PC-3 (cell line): ENCODE measurements at places on chromosomes 7 and 10. TPM values are rescaled to one million over a fixed set of nuclear protein-coding genes. Genes with fewer than 3 reads are reported as not detected.

DNA sequence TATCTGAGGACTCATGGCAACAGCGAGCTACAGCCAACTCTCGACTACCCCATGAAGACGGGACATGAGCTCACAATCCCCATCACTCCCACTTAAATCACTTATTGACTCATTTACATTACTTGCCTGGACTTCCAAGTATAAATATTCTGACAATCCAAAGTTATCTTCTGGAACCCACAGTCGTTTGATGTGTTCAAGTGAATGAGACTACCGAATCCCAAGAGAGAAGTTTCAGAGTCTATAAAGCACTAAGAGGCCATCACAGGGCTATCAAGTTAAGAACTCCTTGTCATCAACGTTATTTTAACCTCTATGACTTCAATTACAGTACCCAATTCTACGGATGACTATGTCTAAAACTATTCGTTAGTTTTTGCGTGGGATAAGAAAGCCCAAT is 11.5 kb upstream of the ANAPC16 start:
- H3K4me3 ChIP-seq: no peak overlapping the region
- no peaks in the 10 kb centered on the region for H3K36me3 ChIP-seq

- H3K4me1 ChIP-seq: no peaks in the 10 kb centered on the region
- H3K4me3 ChIP-seq: no peak overlapping the region
- H3K27ac ChIP-seq: no peak overlapping the region
- H3K36me3 ChIP-seq: no peaks in the 10 kb centered on the region
- peaks cover 17% of the 10 kb centered on the region; the same call in 1 of the 2 replicates for H3K27me3 ChIP-seq
Measured at GRCh38 chr7:34019301-34019790, 114.0 kb downstream of the BMPER start.

DNA sequence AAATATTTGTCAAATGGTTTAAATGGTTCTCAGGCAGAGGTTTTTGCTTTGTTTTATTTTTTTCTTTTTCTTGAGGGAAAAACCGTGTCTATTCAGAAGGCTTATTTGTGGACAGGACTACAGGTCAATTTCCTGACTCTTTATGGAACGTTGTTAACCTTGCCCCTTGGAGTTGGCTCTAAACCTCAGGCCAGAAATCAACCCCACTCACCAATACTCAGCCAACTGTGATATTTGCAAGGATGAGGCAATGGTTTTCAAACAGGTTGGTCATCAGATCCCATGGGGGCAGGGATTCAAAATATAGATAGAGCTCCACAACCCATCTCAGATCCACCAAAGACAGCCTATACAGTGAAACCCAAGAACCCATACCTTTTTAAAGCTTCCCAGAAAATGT is 10.2 kb downstream of the PDLIM1 start:
- no peak overlapping the region for H3K4me3 ChIP-seq
- no peaks in the 10 kb centered on the region for H3K36me3 ChIP-seq
- H3K4me1 ChIP-seq: peaks cover 21% of the 10 kb centered on the region
- no peaks in the 10 kb centered on the region for H3K27me3 ChIP-seq
- no peak for DNase-seq

DNA sequence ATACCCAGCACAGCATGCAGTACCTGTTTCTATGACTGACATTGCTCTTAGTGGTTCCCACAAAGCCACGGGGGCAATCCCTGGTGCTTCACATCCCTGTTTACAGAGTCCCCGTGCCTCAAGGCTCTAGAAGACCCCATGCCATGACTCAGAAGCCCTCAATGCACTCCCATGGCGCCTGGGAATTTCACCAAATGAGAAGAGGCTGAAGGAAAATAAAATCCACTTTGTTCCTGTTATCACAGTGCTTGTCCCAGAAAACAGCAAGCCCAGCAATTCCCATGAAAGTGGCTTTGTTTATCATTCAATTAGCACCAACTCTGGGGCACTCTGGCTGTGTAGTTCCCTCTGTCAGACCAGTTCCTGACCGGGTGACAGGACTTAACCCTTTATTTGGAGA is 268.3 kb downstream of the TNS3 start:
- no peak overlapping the region for H3K4me3 ChIP-seq

CDNF gene
- 1.2 TPM in 1 of 2 replicates, not detected in the other for total RNA-seq

DNA sequence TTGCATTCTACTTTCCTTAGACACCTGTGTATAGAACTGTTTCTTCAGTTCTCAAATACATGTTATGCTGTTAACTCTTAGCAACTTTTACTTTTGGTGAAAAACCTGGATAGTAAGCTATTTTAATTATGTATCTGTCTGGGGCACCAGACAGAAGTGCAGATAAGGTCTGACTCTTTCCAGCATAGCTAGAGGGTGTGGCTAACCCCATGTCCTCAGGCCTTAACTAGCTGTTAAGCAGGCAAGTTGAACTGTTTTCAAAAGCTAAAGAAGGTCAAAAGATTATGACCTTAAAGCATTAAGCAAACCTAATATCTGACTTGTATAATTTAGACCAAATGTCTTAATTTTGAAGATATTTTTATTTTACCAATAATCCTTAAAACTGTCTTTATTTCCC is 45.1 kb upstream of the INHBA start:
- no peak overlapping the region for H3K4me3 ChIP-seq
- no peaks in the 10 kb centered on the region for H3K36me3 ChIP-seq
- no peak for DNase-seq
- H3K27me3 ChIP-seq: no peaks in the 10 kb centered on the region
- H3K27ac ChIP-seq: no peak overlapping the region
- H3K4me1 ChIP-seq: no peaks in the 10 kb centered on the region

ADAM12 gene
- total RNA-seq: 3.4 and 9.4 TPM in 2 replicates

MYO1G gene
- 0.11 and 0.17 TPM in 2 replicates for total RNA-seq
